CD4-positive, alpha-beta T cell (primary cell): ENCODE measurements at places on chromosomes 13 and 19. TPM values are rescaled to one million over a fixed set of nuclear protein-coding genes. Genes with fewer than 3 reads are reported as not detected.

DIRAS1 gene
- total RNA-seq, result not detected

ZNF880 gene
- 27.6 TPM for total RNA-seq

VSTM2B gene
- total RNA-seq, result not detected

KLF2 gene
- 1,201 TPM for total RNA-seq

UBE2L5 gene
- total RNA-seq, result not detected

SPRED3 gene
- 1.7 TPM for total RNA-seq

TEX101 gene
- not detected for total RNA-seq
